ENCODE measurements at places on chromosomes 1 and 21.

GRCh38 chr21:22421416-22422180, 1423.4 kb downstream of the NCAM2 start:
- no peak for DNase-seq

- no peak for DNase-seq
These were observed 156.5 kb downstream of the SLC45A1 start for GRCh38 chr1:8474369-8474768.

GRCh38 chr1:87766737-87767136, 438.1 kb downstream of the LMO4 start:
- no peak for DNase-seq

GRCh38 chr1:54623216-54624007, at the start of gene FAM151A:
Gene FAM151A (minus strand): TSS chr1:54623525. CDS start chr1:54623395, 130 bp downstream.
- DNase-seq = no peak

- no peak for DNase-seq
These were observed 21.3 kb upstream of the GRIK3 start for GRCh38 chr1:37055631-37056030.

GRCh38 chr1:26922901-26923300, 1.4 kb downstream of the NUDC start:
- DNase-seq = no peak

DNA sequence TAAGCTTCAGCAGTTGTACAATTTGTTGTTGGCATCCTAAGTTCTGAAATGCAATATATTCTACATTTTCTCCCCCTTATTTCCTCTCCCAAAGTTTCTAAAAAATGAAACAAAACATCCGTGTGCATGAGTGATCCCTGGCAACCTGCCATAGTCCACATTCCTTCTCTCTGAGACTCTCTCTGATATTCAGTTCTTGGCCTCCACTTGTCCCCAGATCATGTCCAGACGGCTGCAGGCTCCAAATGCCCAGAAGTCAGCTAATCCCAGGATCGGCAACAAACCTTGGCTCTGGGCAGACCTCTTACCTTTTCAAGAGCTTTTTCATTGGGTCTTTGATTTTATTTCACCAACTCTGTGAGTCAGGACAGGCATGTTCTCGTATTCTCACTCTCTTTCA, 187.8 kb downstream of the ETS2 start:
- DNase-seq = no peak

GRCh38 chr1:109534307-109534858, 5.3 kb upstream of the GPR61 start:
- no peak for DNase-seq

- no peak for DNase-seq
These were observed at the start of gene C1orf185 for GRCh38 chr1:51101976-51102375. Gene C1orf185 (plus strand): TSS chr1:51102228. CDS start chr1:51102234, 6 bp downstream.

GRCh38 chr1:65025794-65026193, 59.4 kb upstream of the JAK1 start:
- no peak for DNase-seq

GRCh38 chr1:112342558-112342957, 53.5 kb upstream of the CTTNBP2NL start:
- DNase-seq = no peak

GRCh38 chr1:35925741-35926140, 5.2 kb upstream of the AGO3 start:
- no peak for DNase-seq

- peak; percentile 13 for DNase-seq
These were observed 3.1 kb downstream of the ATP1A1 start for GRCh38 chr1:116375887-116376728.

DNA sequence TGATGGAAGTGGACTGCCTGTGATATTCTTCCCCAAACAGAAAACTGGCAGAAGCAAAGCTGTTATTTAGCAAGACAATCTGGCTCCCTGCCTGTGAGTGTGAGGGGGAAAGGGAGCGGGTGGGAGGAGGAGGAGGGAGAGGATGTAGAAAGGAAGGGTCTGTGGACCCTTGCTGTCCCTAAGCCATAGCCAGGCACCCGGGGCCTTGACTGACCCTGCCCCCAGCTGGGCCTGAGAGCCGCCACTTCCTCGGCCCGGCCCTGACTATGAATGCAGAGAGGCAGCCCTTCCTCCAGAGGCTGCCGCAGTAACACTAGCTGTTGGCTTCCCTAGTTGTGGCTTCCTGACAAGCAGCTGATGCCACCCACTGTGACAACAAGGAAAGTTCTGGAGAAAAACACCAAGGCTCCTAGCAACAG, 13.9 kb downstream of the PLA2G2F start:
- no peak for DNase-seq

GRCh38 chr1:210129092-210129491, 103.5 kb upstream of the SERTAD4 start:
- DNase-seq = no peak

DNA sequence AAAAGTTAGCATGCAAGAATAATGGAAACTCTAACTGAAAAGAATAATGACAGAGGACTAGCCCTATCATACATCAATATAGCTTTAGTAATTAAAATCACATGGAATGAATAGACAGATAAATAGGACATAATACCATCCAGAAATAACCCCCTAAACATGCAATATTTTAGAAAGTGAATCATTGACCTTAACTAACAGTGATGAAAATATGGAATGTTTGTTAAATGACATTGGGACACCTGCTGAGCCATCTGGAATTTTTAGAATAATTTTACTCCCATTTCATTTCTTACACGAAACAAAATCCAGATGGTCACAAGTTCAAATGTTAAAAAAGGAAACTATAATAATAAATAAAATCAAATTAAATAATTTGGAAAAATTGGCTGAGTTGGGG, 53.1 kb upstream of the FMO3 start:
- DNase-seq = no peak

GRCh38 chr1:24285231-24285630, 33.9 kb upstream of the GRHL3 start:
- no peak for DNase-seq

GRCh38 chr1:203931953-203932352, 70.6 kb downstream of the SNRPE start:
- DNase-seq = no peak

GRCh38 chr1:8598783-8599182, 218.7 kb downstream of the RERE start:
- no peak for DNase-seq

DNA sequence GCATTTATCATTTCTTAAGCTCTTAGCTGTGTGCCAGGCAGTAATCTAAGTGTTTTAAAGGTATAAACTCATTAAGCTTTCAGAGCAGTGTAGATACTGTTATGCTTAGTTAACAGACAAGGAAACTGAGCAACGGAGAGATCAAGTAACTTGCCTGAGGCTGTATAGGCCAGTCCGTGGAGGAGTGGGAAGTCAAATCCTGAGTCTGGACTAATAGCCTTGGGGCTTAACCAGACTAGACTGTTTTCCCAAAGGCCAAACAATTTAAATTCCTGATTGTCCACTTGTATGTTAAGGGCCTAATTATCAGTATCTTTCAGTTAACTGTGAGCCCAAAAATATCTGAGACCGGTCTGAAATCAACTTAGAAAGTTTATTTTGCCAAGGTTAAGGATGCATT, 2.6 kb downstream of the IFNAR1 start:
- no peak for DNase-seq

DNA sequence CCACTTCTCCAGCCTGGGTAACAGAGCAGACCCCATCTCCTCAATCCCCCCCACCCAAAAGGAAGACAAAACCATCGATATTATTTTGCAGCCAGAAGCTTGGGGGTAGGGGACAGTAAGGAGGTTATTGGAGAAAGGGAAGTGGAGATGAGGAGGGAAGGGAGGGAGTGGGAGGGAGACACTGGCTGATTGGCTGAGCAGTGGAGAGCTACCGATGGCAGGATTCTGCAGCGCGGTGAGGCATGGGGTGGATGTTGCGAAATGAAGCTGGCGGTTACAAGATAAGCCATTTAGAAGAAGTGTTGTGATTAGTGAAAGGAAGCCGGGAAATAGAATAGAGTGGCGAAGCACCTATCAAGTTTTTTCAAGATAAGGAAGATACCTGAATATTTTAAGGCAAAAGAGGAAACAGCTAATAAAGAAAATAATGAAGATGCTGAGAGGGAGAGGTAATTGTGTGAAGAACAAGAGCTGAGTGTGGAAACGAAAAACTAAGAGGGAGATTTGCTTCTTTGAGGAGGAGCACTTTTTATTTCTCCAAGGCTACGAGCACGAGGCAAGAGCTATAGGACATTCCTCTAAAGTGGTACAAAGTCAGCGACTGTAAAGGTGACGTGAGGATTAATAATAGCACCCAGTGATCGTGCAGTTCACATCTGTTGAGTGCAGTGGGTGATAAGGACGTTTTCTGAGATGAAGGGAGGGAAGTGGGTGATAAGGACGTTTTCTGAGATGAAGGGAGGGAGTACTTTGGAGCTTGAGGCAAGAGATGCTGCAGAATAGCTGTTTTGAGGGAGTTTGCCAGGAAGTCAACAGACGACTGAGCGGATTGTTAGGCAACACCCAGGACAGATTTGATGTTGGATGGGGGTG, 103.2 kb upstream of the KIF26B start:
- DNase-seq = no peak

- DNase-seq = no peak
These were observed 127.2 kb downstream of the FAM78B start for GRCh38 chr1:166039436-166040201.

- DNase-seq = no peak
These were observed 31.9 kb upstream of the RAP1A start for GRCh38 chr1:111587509-111588174.

GRCh38 chr1:200240656-200241055, 169.2 kb downstream of the ZNF281 start:
- DNase-seq = no peak

GRCh38 chr1:7988576-7988975, 27.1 kb downstream of the PARK7 start:
- no peak for DNase-seq

- no peak for DNase-seq
These were observed 20.2 kb upstream of the GNPAT start for GRCh38 chr1:231220801-231221200.

- no peak for DNase-seq
These were observed 21.8 kb downstream of the RPTN start for GRCh38 chr1:152137215-152137614.
